GM12878 (cell line): ENCODE measurements at places on chromosomes 11 and 22. TPM values are rescaled to one million over a fixed set of nuclear protein-coding genes. Genes with fewer than 3 reads are reported as not detected.

DNA sequence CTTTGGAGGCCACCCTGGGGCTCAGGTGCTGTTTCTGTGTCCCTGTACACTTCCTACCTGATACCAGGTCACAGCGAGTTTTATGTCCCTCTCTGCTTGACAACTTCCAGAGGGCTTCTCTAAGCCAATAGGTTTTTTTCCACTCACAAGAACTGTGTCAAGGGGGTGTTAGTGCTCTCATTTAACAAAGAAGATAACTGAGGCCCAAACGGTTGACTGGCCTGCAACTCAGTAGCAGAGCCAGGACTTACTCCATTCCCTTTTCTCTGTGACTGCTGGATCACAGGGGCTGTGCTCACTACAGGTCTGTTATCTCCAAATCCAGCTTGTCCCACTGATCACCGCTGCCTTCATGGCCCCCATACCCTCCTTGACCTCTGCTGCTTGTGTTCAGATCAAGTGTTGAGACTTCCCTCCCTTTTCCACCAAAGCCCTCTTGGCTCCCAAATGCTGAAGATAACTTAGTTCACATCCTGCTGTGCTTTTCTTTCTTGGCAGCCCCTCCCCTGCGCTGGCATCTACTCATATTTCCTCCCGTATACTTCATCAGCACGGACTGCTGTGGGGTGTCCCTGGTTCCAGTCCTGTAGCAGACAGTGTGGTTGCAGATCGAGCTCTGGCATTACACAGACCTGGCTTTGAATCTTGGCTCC lies 41.3 kb downstream of the POU2F3 start:
- H3K36me3 ChIP-seq, result no peaks in the 10 kb centered on the region
- no peak overlapping the region for H3K27ac ChIP-seq
- H3K27me3 ChIP-seq, result no peaks in the 10 kb centered on the region; the same call in 1 of the 2 replicates
- H3K4me1 ChIP-seq, result no peaks in the 10 kb centered on the region

DNA sequence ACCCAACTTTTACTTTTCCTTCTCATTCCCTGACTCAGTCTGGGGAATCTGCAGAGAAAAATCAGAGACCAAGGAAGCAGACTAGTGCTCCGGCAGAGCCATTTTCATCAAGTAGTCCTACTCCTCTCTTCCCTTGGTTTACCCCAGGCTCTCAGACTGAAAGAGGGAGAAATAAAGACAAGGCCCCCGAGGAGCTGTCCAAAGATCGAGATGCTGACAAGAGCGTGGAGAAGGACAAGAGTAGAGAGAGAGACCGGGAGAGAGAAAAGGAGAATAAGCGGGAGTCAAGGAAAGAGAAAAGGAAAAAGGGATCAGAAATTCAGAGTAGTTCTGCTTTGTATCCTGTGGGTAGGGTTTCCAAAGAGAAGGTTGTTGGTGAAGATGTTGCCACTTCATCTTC lies 37.2 kb downstream of the KMT2A start:
- H3K4me3 ChIP-seq, result no peak overlapping the region
- H3K4me1 ChIP-seq, result no peaks in the 10 kb centered on the region
- no peak for DNase-seq
- H3K27me3 ChIP-seq, result no peaks in the 10 kb centered on the region
- H3K27ac ChIP-seq, result no peak overlapping the region
- H3K36me3 ChIP-seq, result peaks cover 9% of the 10 kb centered on the region

DNA sequence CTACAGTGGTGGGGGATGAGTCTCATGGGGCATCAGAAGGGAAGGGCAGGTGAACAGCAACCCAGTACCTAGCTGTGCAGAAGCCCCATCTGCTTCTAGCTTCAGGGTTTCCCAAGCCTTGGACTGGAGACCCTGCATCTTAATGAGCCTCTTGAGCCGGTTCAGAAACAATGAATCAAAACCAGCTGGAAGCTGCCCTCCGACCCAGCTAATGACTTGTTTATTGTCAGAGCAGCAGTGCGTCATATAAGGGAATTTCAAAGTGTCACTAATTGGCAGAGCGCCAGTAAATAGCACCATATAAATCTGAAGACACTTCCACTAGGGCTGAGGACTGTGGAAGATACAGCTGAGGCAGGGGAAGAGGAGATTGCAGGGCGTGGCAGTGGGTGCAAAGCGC lies 57.5 kb downstream of the RPUSD4 start:
- no peaks in the 10 kb centered on the region for H3K36me3 ChIP-seq
- 0 out of 2 replicates have a peak, but pooled peaks cover under 1% of the 10 kb centered on the region for H3K27me3 ChIP-seq
- no peak overlapping the region for H3K4me3 ChIP-seq

- no peaks in the 10 kb centered on the region for H3K4me1 ChIP-seq
- no peaks in the 10 kb centered on the region for H3K36me3 ChIP-seq
- no peak for DNase-seq
- no peak overlapping the region for H3K27ac ChIP-seq
- no peak overlapping the region for H3K4me3 ChIP-seq
These were observed 132.8 kb upstream of the NCAM1 start for GRCh38 chr11:112828421-112828820.

GRCh38 chr22:40116496-40117200 lies 61.1 kb upstream of the TNRC6B start:
- no peak overlapping the region for H3K27ac ChIP-seq
- H3K4me3 ChIP-seq, result no peak overlapping the region
- no peak for DNase-seq
- H3K27me3 ChIP-seq, result no peaks in the 10 kb centered on the region

DNA sequence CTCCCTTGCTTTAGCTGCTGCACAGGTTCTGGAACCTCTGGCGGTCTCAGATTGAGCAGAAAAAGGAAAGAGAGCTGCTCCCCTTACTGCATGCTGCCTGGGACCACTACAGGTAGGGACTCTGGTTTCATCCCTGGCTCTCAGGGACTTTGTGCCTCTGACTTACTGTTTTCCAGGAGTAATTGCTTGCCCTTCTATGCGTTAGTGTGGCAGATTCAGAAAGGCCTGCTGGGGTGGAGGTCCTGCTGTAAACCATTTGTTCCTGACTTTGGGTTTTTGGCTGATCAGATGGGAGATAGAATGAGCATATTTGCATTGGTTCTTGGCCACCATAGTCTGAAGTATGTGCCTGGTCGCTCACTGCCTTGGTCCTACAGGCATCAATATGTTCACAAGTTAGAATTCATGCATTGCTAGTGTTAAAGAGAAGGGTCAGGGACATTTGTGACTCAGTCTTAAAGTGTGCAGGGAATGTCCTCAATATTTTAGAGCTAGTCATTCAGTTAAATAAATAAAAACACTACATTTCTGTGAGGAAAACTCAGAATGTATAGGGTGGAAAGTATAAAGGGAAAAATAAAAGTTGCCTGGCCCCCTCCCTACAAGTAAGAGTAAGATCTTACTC lies 78.0 kb downstream of the PISD start:
- H3K4me3 ChIP-seq, result no peak overlapping the region
- no peak overlapping the region for H3K27ac ChIP-seq
- no peak for DNase-seq
- H3K27me3 ChIP-seq, result no peaks in the 10 kb centered on the region

GRCh38 chr11:115920841-115921480 lies 416.7 kb upstream of the CADM1 start:
- H3K27ac ChIP-seq, result peak overlapping the region; percentile 94
- H3K27me3 ChIP-seq, result no peaks in the 10 kb centered on the region
- peaks cover 84% of the 10 kb centered on the region for H3K4me1 ChIP-seq
- H3K4me3 ChIP-seq, result no peak overlapping the region
- no peaks in the 10 kb centered on the region for H3K36me3 ChIP-seq
- DNase-seq, result no peak

- H3K4me1 ChIP-seq, result peaks cover 13% of the 10 kb centered on the region
- no peaks in the 10 kb centered on the region for H3K36me3 ChIP-seq
- no peak overlapping the region for H3K4me3 ChIP-seq
- DNase-seq, result no peak
These were observed 3.1 kb upstream of the SLC35C1 start for GRCh38 chr11:45801723-45802315.

DNA sequence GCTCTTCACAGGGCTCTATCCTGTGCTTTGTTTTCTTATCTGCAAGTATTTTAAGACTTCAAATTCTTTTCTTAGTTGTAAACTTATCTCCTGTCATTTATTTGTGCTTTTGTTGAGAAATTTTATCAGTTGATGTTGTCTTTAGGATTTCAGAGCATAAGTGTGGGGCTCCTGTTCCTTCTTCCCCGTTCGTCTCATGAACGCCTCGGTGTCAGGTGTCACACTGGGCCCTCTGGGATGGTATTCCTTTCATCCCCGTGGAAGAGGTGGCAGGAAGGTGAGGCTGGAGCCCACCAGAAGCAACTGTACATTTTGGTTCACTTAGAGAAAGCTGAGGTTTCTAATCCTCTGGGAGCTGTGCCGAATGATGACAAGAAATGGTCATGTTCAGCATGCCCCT lies 17.9 kb downstream of the NADSYN1 start:
- H3K27ac ChIP-seq, result no peak overlapping the region
- no peak for DNase-seq
- H3K4me3 ChIP-seq, result no peak overlapping the region
- H3K27me3 ChIP-seq, result no peaks in the 10 kb centered on the region
- H3K36me3 ChIP-seq, result peaks cover 24% of the 10 kb centered on the region
- H3K4me1 ChIP-seq, result no peaks in the 10 kb centered on the region

- H3K4me1 ChIP-seq, result no peaks in the 10 kb centered on the region
- no peaks in the 10 kb centered on the region for H3K36me3 ChIP-seq
- no peak overlapping the region for H3K27ac ChIP-seq
- no peak for DNase-seq
- H3K27me3 ChIP-seq, result no peaks in the 10 kb centered on the region
These were observed 14.5 kb downstream of the OTOG start for GRCh38 chr11:17561526-17561925.

- DNase-seq, result no peak
- no peak overlapping the region for H3K27ac ChIP-seq
- no peaks in the 10 kb centered on the region for H3K36me3 ChIP-seq
- H3K4me3 ChIP-seq, result no peak overlapping the region
- H3K4me1 ChIP-seq, result no peaks in the 10 kb centered on the region
These were observed 125.3 kb upstream of the B3GAT1 start for GRCh38 chr11:134537296-134537695.

The APOBEC3B gene
- 24.3 and 26.3 TPM in 2 replicates for total RNA-seq

The PANX1 gene
- total RNA-seq, result 16.2 and 17.2 TPM in 2 replicates

The MTCH2 gene
- total RNA-seq, result 135 and 147 TPM in 2 replicates

The GLYATL1 gene
- total RNA-seq, result not detected in 2 replicates
